ENCODE measurements at places on chromosomes 7 and 10.

- DNase-seq = no peak
Measured at GRCh38 chr10:112793202-112793921, 156.7 kb upstream of the TCF7L2 start.

DNA sequence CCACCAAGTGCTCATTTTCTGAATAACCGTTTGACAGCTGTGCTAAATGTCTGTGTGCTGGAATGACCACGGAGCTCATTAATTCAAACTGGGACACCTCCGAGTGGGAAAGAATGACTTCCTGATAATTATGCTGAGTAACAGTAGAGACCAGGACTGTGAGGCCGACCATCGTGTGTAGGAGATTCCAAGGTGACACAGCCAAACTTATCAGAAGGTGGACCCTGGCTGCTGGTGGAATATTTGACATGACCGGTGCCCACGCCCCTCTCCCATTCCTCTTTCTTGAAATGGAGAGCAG, 400.0 kb downstream of the PTPRN2 start:
- DNase-seq = no peak

DNA sequence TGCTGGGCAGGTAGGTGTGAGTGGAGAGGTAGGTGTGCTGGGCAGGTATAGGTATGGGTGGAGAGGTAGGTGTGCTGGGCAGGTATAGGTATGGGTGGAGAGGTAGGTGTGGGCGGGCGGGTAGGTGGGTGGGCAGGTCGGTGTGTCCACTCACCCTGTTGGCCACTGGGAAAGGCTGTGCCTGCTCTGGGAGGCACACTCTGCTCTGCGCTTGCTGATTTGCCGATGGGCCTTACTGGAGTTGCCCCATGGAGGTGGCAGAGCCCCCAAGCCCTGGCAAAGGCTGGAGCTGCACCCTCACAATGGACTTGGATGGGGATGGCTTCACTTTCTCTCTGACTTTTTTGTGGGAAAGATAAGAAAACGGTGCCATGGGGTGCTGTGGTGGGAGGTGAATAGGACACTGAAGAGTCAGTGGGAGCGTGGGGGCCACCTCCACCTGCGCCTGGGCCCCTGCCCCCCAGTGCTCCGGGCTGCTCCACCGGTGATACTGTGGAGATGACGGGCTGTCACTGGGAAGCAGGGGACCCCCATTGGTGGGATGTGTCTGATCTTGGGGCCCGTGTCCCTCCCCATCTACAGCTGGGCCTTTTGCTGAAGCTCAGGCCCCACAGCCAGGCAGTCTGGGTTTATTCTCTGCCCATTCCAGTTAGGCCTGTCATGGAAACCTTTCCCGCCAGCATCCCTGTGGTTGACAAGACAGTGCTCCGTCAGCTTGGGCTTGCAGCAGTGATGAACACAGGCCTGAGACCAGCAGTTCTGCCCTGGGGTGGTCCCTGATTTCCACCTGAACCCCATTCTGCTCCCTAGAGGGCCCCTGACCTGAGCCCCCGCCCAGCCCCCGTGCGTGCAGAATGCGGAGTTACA, 75.0 kb downstream of the NKX6-2 start:
- DNase-seq = no peak

DNA sequence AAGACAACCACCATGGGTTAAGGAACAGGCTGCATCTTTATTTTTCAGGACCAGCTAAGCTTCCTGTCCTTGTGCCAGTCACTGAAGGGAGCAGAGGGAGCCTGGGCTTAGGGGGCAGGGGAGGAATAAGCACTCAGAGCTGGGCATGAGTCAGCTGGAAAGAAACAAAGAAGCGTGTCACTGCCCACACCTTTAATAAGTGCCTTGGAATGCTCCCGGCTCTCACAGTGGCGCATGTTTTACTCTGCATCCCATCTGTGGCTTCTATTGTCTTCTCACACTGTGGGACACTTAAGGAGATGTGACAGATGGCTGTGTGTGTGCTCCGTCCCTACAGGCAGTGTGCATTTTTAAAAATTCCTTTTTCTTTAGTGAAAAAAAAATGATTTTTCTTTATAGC, 71.7 kb downstream of the MTURN start:
- no peak for DNase-seq

DNA sequence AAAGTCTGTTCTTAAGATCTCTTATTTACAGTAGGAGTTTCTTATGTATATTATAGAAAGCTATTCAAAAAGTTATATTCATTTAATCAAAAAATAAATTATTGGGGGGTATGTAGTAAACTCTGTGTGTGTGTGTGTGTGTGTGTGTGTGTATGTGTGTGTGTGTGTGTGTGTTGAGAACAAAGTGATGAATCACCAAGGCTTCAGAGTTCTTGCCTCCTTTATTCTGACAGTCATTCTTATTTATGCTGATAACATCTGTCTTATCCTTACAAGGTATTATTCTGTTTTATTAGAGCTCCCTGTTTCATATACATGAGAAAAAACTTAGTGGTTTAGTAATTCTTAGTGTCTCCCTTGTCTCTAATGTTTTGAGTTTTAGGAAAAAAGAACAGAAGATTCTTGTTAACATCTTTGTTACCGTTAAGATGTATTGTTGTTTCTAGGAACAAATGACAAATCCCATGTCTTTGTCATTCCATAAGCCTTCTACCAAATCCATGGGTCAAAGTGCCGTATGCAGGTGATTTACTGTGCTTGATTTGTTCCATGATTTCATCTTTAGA, 424.0 kb downstream of the EXOC4 start:
- no peak for DNase-seq

DNA sequence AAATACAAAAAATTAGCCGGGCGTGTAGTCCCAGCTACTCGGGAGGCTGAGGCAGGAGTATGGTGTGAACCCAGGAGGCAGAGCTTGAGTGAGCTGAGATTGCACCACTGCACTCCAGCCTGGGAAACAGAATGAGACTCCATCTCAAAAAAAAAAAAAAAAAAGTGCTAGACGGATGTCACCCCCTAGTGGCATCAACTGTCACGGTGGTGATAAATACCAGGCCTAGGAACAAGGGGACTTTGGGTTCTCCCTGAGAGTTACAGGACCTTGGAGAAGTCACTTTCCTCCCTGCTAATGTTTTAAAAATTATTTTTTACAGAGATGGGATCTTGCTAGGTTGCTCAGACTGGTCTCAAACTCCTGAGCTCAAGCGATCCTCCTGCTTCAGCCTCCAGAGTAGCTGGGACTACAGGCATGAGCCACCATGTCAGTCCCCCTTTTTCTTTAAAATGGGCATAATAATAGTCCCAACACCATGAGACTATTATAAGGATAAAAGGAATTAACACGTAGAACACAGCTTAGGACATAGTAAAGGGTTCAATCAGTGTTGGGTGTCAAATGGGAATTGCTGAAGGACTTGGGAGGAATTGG, 2.6 kb upstream of the TMEM130 start:
- no peak for DNase-seq

- peak; percentile 12 for DNase-seq
Measured at GRCh38 chr7:6221340-6222319, 50.8 kb downstream of the CYTH3 start.

- no peak for DNase-seq
Measured at GRCh38 chr10:24344279-24344678, 135.3 kb downstream of the KIAA1217 start.

DNA sequence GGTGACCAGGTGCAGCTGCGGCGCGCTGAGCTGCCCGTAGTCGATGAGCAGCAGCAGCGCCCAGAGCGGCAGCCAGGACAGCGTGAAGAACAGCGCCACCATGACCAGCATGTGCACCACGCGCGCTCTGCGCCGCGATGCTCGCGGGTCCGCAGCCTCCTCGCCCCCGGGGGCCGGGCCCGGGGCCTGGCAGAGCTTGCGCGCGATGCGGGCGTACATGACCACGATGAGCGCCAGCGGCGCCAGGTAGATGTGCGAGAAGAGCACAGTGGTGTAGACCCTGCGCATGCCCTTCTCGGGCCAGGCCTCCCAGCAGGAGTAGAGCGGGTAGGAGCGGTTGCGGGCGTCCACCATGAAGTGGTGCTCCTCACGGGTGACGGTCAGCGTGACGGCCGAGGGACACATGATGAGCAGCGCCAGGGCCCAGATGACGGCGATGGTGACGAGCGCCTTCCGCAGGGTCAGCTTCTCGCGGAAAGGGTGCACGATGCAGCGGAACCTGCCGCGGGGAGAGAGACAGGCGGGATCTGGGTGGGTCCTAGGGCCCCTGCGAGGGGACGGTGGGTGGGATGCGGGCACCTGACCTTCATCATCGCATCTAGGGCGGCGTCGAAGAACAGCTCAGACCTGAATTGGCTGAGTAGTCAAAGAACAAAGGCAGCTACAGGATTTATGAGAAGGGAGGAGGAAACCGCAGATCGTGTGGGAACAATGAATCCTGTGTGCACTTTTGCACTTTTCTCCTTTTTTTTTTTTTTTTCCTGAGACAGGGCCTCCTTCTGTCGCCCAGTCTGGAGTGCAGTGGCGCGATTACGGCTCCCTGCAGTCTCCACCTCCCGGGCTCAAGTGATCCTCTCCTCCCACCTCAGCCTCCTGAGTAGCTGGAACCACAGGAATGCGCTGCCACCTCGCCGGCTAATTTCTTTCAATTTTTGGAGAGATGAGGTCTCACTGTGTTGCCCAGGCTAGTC, 22.4 kb upstream of the PPA1 start:
- DNase-seq = no peak

- DNase-seq = no peak
Measured at GRCh38 chr10:60937784-60938654, 6.0 kb downstream of the RHOBTB1 start.

GRCh38 chr10:103082683-103083082, 110.4 kb downstream of the NT5C2 start:
- DNase-seq = no peak

DNA sequence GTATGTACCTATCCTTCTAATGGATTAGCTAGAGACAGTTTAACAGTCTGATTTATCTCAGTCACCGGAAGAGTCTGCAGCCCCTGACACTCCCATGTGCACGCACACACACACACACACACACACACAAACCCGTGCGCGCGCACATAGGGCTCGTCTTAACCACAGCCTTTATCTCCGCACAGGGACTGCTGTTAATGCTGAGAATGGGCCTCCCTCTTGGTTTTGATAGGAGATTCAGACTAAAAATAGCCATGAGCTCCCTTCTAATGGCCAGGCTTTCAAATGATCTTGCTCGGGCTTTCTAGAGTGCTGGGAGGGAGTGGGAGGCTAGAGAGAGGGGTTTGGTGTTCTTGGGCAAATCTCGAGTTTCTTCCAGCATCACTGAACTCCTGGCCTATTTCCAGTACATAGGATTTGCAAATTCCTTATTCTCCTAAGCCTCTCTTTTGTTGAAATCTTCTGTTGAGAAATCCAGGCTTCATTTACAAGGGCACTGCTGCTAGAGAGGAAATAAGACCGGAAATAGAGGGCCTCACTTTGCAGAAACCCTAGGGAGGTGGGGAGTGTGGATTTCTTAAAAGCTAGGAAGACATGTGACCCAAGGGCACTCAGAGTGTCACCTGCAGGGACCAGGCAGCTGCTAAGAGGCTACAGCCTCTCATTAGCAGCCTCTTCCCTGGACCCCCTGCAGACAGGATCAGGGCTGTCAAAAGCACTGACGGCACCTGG, 2.4 kb downstream of the TMEM72 start:
- no peak for DNase-seq

GRCh38 chr7:142328551-142328950, 70.7 kb upstream of the PRSS58 start:
- no peak for DNase-seq

DNA sequence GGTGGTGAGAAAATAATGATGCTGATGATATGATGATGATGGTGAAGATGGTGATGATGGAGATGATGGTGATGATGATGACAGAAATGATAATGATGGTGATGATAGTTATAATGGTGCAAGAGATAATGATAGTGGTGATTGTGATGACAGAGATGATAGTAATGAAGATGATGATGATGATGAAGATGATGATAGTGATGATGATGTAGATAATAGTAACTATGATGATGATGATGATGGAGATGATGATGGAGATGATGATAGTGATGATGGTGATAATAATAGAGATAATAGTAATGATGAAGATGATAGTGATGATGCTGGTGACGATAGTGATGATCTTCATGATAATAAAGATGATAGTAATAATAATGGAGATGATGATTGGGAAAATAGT, 22.2 kb downstream of the ABCA13 start:
- DNase-seq = no peak
